T-helper 17 cell (primary cell): ENCODE measurements at places on chromosomes 6 and 20.

DNA sequence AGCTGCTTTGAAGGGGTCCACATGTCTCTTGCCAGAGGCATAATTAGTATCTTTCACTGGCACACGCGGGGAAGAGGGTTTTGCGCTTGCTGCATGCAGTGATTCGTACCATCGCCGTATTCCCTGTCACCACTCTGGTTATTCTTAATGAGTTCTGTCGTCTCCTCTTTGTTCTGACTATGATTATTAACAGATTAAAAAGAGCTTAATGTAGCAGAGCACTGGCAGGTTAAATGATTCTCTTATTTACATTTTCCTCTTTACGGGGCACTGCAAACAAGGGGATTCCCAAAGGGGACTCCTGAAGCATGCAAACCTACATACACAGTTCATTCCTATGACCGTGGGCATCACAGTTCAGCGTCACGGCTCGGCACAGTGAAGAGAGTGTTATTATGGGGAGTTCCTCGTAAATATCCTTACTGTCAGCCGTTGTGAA lies 204.8 kb downstream of the DTNBP1 start:
- no peak for DNase-seq

- DNase-seq: no peak
Observed at GRCh38 chr20:50017576-50018248, 34.9 kb downstream of the SNAI1 start.

GRCh38 chr6:43780293-43780692 lies 10.3 kb downstream of the VEGFA start:
- DNase-seq: no peak

DNA sequence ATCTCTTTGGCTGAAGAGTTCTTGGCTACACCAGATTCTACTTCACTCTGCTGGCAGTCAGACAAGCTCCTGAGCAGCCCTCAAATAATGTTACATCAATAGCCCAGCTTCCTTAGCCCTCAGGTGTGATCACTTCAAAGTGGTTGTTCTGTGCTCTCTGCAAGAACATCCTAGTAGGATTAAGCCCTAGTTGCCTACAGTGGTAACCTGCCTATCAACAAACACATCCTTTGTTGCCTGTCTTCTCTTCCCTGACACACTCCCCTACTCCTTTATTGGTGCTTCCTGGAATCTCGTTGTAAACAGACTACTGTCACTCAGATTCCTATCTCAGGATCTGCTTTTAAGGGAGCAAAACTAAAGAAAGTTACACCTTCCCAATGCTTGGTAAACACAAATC lies 45.1 kb upstream of the TASP1 start:
- no peak for DNase-seq

DNA sequence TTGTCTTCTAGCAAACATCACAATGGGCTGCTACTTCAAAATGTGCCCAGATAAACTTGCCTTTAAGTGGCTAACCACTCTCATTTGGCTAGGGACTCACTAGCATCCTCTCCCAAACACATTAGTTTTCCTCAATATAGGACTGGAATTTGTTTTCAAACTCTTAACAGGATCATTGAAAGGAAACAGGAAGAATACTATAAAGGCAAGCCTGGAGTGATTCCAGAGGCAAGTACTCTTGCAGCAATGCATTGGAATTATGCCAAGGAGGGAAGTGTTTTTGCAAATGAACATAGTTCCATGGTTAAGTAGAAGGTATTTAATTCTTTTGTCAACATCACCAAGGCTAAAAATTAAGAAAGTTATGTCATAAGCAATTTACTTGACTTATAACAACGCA lies 12.2 kb downstream of the EPHA7 start:
- DNase-seq: no peak

DNA sequence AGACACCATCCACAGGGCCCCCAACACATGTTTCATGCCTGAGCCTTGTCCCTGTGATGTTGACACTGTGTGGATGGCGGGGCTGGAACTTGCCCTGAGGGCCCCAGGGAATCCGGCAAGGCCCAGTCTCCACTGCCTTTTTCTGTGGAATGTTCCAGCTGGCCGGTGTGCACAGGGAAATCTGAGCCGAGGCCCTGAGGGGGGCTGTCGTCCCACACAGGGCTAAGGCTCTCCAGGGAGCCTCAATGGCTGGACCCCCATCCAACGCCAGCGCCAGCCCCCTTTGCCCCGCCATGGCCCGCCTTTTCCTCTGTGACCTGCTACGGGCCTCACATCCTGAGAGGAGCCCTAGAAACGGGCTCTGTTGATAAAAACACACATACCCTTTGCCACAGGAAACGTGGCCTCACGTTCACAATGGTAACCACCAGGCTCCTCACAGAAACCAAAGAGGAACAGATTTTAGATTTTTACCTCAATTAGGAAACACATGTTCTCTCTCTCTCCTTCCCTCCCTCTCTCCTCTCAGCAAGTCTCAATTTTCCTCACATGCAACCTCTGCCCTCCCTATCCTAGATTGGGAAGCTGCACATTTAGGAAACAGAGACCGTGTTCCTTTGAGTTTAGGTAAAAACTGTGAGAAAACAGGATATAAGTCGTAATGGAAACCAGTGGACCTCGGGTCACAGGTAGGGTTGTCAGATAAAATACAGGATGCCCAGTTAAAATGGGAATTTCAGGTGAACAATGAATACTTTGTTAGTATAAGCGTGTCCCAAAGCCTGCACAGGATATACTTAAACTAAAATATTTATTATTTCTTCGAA lies 13.7 kb upstream of the ZNF831 start:
- peak; percentile 69 for DNase-seq

DNA sequence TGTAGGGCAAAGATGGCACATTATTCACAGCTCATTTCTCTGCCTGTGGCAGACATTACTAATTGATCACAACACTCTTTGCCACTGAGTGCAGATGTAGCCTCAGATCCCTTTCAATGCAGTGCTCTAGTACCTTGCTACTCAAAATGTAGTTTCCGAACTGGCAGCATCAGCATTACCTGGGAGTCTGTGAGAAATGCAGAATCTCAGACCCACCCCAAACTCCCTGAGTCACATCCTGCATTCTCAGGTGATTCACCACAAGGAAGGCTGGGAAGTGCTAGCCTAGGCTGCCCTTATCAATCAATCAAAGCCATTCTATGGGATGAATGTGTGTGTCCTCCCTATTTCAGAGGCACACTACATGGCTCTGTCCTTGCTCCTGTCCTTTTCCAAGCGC lies 58.5 kb downstream of the PCNA start:
- no peak for DNase-seq

DNA sequence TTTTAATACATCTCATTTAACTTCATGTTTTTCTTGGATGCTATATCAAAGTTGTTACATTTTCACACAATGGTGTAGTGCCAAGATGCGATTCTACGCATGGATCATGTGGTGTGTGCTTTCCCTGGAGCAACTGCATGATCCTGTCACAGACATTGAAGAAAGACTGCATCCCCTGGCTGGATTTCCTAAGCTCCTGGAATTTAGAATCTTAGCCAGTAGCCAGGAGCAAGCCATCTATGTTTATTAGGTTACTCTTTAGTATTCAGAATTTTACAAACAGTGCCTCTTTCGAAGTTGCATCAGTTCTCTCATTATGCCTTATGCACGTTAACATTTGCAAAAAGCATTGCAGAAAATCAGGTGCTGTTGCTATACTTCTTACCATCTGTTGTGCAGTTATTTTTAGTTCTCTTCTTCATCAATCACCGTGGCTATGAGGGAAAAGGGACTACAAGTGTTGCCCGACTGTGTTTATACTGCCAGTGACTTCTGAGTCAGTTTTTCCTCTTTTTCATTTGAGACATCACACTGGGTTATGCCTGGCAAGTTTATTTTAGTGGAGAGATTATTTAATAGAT lies 584.2 kb downstream of the BCKDHB start:
- no peak for DNase-seq

DNA sequence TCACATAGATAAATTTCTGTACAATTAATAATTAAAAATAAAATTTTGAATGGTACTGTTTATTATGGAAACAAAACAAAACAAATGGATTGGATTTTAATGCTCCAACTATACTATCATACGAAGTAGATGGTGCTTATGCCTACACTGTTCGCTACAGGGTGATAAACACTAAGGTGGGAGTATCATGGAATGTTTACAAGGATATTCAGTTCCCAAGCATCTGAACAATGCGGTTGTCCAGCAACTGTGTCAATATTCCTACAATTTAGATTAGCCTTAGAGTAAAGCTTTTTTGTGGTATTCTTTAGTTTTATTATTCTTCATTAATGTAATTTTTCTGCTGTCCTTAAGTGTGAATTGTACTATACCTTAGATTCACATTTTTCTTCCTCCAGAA lies 105.1 kb downstream of the MMS22L start:
- DNase-seq: no peak

DNA sequence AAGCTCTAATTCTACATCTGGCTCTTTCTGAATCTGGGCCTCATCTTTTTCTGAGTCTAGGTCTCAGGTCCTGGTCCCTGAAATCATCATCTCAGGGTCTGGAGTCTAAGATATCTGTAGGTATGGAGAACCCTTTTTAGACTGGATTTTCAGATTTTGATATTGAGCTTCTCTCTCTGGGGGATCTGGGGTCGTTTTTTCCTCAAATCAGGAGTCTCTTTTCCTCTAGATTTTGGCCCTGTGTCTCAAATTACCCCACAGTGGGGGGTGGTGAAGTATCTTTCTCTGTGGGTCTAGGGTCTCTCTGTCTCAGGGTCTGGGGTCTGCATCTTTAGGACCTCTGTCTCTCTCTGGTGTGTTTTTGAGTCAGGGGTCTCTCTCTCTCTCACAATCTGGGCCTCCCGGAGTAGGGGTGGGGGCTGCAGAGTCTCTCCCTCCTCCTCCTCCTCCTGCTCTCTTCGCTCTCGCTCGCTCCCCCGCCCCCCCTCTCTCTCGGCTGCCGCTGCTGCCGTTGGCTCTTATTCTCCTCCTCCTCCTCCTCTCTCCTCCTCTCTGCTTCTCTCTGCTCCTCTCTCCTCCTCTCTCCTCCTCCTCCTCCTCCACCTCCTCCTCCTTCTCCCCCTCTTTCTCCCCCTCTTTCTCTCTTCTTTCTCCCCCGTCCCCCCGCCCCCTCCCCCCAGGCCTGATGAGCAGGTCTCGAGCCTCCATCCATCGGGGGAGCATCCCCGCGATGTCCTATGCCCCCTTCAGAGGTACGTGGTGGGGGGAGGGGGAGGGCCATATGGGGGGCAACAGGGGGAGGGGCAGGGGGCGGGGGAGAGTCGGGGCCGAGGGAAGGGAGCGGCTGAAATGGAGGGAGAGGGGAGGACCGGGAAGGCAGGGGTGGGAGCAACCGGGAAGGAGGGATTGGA lies at the start of gene SYNGAP1:
Gene SYNGAP1 (plus strand): TSS at position 486 of the 911 bp plus-strand sequence. CDS start 200 bp downstream, at position 686.
- DNase-seq: no peak

GRCh38 chr6:140062043-140063020 lies 687.9 kb upstream of the CITED2 start:
- DNase-seq: no peak

DNA sequence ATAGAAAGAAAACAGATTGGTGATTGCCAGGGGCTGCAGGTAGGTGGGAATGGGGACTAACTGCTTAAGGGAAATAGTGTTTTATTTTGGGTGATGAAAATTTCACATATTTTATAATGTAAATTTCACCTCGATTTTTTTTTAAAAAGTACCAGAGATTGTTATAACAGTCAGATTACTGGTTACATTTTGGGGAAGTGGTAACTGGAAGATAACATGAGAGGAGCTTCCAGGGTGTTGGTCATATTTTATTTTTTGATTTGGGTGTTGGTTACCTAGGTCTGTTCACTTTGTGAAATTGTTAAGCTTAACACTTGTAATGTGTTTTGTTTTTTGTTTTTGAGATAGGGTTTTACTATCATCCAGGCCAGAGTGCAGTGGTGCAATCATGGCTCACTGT lies 17.2 kb upstream of the CRIP3 start:
- DNase-seq: no peak

- DNase-seq: no peak
Observed at GRCh38 chr20:4775322-4776078, 53.8 kb downstream of the PRND start.

DNA sequence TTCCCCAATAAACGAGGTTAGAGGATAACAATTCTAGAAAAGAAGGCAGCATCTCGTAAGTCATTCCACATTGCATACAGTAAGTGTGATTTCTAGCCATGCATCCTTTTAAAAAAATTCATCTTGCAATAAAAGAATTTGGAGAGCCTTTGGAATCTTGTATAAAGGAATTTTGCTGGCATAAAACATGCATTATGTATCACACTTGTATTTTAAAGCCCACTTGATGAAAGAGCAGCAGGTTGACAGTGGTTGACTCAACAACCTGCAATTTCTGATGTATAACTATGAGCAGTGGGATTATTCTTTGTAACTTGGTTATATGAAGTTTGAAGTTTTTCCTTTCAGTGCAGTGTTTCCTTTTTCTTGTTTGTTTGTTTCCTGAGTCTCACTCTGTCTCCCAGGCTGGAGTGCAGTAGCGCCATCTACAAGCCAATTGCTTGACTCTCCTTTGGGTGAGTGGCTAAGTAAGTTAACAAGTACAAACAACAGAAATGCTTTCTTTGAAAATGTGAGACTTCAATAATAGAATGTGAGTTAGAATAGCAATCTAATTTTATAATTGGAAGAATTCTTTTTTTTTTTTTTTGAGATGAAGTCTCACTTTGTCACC lies 39.9 kb downstream of the JARID2 start:
- no peak for DNase-seq

DNA sequence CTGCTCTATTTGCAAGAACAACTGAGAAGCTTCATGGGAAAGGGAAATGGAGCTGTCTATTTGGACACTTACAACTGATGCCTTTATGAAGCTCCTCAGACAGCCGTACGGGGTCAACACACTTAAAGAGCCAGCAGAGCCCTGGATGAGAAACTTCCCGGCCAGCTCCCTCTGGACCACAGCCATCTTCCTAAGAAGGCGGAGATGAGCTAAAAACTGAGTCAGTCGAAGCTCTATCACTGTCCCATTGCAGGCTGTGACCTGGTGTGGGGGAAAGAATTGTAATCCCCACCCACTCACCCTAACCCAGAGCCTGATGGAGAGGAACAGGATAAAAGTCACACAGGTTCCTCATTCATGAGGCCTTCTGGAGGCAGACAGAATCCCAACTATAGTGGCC lies 360.4 kb upstream of the JARID2 start:
- DNase-seq: no peak

- peak; percentile 47 for DNase-seq
Observed at GRCh38 chr6:164927288-164928056, 381.9 kb downstream of the C6orf118 start.

GRCh38 chr20:41131594-41132387 lies 5.6 kb upstream of the PLCG1 start:
- no peak for DNase-seq

DNA sequence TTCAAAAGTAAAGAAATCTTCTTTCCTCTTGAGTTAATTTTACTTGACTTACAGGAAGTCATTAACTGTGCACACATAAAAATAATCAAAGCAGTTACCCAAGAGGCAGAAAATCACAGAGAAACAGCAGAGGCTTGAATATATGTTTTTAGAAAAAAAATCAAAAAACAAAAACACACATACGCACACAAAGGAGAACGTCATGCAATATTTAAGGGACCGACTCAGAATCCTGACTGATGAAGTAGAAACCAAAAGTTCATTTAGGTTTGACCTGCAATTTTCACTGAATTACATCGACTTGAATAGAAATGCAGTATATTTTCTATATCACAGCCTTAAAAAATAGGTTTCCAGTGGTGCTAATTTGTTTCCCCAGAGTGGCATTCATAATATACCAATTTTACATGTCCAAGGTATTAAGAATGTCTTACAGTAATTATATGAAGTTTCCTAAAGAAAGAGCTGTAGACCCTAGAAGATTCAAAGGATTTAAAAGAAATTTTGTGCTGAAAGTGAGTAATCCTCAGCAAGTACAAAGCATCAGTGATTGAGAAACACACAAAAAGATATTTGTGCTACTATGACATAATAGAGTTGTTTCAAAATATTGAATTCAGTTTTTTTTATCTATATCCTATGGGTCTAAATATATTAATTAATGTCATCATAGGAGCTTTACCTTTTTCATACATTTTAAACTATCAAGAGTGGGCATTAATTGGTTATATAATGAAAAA lies 358.5 kb upstream of the RUNX2 start:
- no peak for DNase-seq
